ENCODE measurements at places on chromosomes 3 and 15. TPM values are rescaled to one million over a fixed set of nuclear protein-coding genes. Genes with fewer than 3 reads are reported as not detected.

DNAJA4 gene
- 69.3 TPM for polyA plus RNA-seq

CCDC54 gene
- 2.0 TPM for polyA plus RNA-seq

SERINC4 gene
- 0.72 TPM for polyA plus RNA-seq

CPN2 gene
- not detected for polyA plus RNA-seq

WDR76 gene
- 21.5 TPM for polyA plus RNA-seq

- no peak for DNase-seq
These were observed 204.9 kb upstream of the RASGRP1 start for GRCh38 chr15:38769492-38769891.

DNA sequence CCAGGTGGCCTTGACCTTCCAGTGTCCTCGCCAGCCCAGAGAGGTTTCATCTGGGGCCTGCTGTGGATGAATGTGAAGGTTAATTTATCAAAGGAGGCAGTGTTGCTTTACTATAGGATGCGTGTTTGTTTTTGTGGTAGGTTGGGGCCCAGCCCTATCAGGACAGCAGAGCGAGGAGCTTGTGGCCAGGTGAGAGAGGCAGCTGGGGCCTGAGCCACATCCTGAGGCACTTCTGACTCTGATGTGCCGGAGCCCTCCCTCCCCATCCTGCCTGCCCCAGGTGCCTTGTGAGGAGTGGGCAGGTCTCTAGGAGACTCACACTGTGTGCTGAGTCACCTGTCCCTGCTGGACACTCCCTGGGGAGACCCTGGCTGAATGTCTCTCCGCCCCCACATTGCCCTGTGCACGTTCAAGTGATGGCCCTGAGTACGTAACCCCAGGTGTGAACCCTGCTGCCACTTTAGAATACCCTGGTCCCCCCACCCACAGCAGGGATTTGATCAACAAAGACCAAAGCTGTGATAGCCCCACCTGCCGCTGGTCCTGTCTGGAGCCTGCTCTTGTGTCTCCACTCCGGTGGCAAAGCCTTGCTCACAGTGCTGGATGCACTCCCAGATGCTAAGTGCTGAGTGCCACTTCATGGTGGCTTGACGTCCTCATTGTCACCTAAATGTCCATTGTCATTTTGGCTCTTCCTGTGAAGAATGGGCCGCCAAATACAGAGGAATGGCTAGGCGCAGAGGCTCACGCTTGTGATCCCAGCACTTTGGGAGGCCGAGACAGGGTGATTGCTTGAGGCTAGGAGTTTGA lies 16.0 kb downstream of the FBLN2 start:
- no peak for DNase-seq

DNA sequence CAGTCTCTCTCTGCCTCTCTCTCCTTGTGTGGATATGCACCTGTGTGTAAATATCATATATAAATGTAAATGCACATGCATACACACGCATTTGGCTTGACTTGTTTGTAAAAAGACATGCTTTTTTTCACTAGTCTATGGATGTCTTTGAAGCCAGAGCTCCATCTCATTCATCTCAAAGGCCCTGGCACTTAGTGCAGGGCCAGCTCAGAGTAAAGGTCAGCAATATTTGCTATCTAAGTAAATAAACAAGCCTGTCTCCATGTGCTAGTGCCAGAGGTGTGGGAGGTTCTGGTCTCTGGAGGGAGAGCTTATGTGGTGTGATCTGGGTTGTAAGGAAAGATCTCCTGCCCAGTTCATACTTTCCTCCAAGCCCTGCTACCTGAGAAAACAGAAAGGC lies 5.6 kb downstream of the CLSTN2 start:
- DNase-seq = no peak

DNA sequence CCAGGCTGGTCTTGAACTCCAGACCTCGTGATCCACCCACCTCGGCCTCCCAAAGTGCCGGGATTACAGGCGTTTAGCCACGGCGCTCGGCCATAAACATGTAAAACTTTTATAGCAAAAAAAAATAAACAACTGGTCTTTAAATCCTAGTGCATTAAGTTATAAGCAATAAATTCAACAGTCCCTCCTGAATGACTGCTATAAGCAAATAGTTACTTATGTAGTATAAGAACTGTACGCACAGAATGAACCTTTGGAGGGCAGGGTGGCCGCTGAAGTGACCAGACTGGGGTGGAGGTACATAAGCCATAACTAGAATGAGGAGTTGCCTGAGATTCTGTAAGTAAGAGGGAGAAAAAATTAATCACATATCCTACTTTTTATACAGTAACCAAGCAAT lies 12.6 kb downstream of the CCDC14 start:
- no peak for DNase-seq

GRCh38 chr3:16251316-16252085 lies 13.2 kb downstream of the DPH3 start:
- DNase-seq = no peak

DNA sequence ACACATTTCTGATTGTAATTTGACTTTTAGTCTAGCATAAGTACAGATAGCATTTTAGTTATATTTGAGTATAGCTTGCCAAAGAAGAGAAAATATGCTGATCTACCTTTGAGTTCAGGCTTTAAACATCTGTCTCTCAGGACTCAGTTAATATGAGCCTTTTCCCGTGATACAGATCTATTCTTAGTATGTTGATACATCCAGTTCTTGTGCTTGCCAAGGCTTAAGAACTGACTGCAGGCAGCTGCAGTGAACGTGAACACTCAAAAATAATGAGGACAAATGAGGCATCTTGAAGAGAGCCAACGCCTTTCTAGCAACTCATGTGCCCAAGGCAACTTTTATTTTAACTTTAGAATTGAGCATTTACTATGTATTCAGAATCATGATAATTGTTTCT lies 325.5 kb downstream of the SI start:
- DNase-seq = peak; percentile 14

GRCh38 chr3:144415492-144415891 lies 443.9 kb downstream of the DIPK2A start:
- no peak for DNase-seq

DNA sequence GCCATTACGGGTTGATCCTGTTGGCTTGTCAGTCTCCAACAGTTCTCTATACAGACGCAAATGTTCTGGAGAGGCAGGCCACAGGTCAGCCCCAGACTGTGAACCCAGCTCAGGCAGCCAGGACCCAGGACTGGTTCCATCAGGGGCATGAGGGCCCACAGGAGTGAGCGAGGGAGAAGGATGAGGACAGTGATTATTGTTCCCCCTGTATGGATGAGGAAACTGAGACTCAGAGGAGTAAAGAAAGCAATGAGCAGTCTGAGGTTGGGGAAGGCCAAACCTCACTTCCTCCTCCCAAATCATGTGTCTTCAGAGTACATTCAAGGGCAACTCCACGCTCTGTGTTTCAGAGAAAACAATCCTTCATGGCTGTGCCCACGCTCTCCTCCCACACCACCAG lies 121.9 kb downstream of the RPLP1 start:
- DNase-seq = no peak

DNA sequence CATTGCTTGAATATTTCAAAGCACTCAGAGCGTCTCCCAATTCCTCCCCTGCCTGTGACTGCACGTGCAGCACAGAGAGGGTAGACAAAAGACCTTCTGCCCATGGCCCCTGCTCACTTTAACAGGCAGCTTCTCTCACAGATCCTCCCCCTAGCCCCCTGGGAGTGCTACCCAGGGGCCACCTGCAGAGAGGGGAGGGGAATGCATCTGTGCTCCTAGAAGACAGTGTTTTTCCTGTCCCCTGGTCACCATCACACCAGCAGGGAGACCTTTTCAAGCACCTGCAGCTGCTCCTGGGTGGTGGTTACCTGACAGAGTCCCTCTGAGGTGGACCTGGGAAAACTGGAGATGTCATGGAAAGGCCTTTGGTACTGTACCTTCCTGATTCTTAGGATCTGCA lies 56.7 kb upstream of the PRR23C start:
- no peak for DNase-seq

Data from muscle of arm (tissue), 14 donors.